SK-N-MC (cell line): ENCODE measurements at places on chromosomes 5 and 9.

- no peak for DNase-seq
Measured at GRCh38 chr5:3604501-3604900, 8.9 kb downstream of the IRX1 start.

- no peak for DNase-seq
Measured at GRCh38 chr5:95617057-95617456, 2.8 kb upstream of the GPR150 start.

DNA sequence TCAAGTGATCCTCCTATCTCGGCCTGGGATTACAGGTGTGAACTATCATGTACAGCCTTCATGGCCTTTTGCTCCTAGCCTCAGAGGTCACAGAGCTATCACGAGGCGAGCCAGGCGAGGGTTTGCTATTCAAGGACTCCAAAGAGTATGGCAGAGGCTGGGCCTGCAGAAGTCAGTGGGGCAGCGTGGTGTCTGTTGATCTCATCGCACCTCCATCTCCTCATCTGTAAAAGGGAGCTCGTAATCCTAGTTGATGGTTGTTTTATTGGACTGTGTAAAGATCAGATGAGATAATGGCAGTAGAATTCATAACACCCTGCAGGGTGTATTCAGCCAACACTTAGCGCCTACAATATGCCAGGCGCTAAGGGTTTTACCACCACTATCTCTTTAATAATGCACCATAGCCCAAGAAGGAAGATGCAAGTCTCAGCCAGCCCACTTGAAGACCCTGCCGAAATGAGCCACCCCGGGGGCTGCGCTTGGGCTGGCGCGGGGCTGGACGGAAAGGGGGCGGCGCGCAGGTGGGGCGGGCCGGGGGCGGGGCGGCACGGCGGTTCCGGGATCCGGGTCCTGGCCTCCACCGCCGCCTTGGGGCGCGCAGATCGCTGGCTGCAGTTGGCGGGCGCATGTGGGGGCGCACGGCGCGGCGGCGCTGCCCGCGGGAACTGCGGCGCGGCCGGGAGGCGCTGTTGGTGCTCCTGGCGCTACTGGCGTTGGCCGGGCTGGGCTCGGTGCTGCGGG, at the start of gene GALNT12:
Gene GALNT12, plus strand, starts transcription at position 601 of the 744 bp plus-strand sequence. Its CDS starts 29 bp downstream, at position 630.
- no peak for DNase-seq

DNA sequence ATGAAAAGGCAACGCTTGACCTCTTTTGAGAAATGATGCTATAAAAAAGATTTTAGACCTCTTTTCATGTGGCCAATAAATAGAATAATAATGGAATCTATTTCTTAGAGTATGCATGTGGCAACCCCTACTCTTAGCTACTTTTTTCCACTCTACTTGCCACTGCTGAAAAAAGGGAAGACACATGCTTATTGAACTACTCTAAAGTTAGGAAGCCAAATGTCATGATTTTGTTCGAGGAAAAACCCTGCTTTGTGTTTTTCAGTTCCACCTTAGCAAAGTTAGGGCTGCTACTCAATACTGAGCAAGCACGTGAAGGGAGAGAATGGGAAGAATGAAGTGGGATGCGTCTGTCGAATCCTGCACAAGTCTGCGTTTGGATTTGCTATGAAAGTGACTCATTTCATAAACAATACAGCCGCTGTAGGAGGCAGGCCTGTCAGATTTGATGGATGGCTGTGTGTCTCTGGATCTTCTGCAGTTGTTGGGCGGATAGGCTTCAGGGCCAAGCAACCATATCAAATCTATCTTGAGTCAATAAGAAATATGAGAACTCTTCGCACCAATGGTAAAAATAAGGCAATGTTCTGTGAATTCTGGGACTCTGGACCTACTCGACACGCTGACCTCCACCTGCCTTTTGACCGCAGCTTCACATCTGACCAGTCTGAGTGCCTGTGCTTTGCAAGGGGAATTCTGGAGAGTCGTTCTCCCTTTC, 333.6 kb downstream of the PIK3R1 start:
- no peak for DNase-seq

GRCh38 chr5:15105799-15106393, 234.3 kb upstream of the ANKH start:
- peak; percentile 20 for DNase-seq

DNA sequence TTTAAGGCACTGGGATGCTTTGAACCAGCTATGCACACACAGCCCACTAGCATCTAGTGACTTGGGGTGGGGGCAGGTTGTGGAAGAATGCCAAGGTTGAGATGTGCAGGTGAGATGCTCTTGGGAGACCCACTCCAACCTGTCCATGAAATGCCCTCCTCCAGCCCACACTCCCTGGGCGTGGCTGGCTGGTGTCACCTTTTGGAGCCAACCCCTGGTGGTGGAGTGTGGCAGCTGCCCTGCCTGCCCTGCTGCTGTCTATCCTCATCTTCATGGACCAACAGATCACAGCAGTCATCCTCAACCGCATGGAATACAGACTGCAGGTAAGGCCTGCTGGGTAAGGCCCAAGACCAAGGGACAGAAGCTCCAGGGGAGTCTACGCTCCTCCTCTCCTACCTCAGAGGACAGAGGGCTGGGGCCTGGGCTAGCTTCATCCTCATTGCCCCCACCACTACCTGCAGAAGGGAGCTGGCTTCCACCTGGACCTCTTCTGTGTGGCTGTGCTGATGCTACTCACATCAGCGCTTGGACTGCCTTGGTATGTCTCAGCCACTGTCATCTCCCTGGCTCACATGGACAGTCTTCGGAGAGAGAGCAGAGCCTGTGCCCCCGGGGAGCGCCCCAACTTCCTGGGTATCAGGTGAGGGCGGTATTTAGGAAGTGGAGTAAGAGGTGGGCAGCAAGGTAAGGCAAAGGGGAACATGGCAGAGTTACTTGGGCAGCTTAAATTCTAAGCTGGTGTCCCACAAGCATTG, 7.4 kb downstream of the SLC4A9 start:
- no peak for DNase-seq

- no peak for DNase-seq
Measured at GRCh38 chr9:6330958-6331634, 2.9 kb downstream of the TPD52L3 start.

GRCh38 chr5:149419859-149420544, 40.9 kb upstream of the IL17B start:
- DNase-seq: no peak
